ENCODE measurements at places on chromosomes 1 and 21.

DNA sequence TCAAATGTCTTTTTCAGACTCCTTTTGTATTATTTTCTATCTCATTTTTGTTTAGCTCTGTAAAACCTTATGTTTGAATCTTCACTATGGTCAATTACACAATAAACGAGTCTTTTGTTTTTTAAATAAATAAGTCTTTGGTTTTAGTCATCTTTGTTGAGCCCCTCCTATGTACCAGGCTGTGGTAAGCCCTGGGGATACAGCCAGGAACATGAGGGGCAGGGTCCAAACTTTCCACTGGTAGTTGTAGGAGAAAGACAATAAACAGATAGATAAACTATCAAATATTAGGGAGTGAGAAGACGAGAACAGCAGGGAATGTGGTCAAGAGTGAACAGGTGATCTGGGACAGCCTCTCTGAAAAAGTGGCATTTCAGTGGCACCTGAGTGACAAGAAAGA lies 186.6 kb downstream of the ZNF281 start:
- no peak for DNase-seq

DNA sequence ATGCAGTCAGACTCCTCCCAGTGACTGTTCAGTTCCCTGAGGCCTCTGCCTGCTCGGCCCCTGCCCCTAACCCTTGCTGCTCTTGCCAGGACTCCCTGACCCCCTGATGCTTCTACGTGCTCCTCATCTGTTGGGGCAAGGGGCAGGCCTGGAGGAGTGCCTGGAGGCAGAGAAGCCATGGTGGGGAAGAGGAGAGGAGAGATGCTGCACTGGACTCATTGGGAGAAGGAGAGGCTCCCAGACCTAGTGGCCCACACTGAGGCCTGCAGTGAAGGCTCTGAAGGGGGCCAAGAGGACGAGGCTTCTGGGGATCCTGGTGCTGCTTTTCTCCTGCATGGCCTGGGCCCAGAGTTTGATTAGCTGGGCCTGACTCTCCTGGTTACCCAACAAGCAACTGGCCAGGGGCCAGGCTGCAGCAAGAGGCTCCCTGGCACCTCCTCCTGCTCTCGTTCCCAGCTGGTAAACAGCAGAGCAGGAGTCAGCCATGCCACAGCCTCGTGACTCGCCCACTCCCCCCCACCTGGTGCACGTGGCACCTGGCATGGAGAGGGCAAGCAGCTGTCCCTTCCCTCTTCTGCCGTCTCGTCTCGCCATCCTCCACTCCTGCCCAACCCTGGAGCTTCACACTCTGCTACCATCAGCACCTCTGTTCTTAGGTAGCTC lies 847 bp upstream of the RORC start:
- DNase-seq: no peak

DNA sequence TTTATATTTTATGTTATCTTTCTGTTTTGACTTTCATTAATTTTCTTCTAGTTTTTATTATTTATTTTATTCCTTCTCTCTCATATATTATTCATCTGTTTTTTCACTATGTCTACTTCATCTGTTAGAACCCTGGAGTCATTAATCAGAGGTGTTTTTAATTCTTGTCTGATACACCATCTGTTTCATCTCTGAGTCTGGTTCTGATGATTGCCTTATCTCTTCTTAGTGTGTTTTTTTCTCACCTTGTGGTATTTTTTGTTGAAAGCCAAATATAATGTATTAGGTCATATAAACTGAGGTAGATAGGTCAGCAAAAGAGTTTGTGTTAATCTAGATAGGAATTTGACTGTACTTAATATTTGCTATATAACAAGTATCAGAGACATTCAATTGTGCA lies 1005.7 kb upstream of the NCAM2 start:
- no peak for DNase-seq

DNA sequence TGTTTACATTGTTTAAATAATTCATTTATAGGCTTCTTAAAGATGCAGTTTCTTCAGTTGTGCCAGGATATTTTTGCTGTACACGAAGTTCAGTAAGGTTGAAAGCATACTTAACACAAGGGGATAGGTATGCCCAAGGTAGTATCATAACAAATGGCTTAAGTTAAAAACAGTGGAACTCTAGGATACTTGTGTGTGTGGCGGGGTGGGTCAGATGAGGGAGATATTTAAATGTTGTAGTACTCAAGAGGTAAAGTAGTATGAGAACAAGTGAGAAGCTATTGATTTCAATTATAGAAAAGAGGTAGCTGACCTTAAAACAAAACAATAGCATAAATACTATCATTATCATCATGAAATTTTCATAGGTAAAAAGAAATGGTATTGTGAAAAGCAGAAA lies 6.2 kb downstream of the LRRC7 start:
- DNase-seq: no peak

DNA sequence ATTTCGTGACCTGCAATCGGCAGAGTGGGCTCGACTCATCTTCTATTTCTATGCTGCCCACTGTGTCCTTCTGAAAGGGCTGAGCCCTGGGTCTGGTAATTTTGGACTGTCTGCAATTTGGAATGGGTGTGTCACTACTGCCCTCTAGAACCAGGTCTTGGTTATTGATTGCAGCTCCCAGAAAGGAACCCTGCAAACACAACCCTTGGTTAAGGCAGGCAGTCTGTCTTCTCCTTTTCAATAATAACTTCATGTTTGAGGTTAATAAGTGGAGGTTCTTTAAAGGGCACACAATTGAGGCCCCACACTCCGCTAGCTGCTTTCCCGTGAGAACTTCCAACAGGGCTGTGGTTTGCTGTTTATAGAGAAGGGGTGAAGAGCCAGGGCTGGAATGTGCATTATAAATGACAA lies 79.9 kb upstream of the LYST start:
- DNase-seq: no peak

DNA sequence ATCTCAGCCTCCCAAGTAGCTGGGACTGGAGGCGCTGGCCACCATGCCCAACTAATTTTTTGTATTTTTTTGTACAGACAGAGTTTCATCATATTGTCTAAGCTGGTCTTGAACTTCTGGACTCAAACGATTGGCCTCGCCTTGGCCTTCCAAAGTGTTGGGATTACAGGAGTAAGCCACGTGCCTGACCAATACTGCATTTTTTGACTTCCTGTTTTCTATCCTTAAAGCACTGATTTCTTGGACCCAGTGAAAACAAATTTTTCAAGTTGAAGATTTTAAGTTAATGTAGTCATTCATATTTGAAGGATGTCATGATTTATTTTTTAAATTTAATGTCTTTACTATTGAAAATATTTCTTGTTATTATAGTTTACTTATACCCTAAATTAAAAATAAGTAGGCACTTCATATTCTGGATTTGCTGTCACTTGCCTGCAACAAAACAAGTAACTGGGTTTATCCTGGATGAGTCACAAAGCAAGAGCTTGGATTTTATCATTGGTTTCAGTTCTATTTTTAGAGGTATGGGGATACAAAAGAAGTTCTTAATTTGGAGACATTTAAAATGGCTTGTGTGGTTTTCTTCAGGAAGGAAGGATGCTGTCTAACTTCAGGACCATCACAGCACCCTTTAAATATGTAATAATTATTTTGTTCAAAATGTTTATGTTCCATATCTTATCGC lies 2.2 kb upstream of the VPS45 start:
- DNase-seq: no peak

DNA sequence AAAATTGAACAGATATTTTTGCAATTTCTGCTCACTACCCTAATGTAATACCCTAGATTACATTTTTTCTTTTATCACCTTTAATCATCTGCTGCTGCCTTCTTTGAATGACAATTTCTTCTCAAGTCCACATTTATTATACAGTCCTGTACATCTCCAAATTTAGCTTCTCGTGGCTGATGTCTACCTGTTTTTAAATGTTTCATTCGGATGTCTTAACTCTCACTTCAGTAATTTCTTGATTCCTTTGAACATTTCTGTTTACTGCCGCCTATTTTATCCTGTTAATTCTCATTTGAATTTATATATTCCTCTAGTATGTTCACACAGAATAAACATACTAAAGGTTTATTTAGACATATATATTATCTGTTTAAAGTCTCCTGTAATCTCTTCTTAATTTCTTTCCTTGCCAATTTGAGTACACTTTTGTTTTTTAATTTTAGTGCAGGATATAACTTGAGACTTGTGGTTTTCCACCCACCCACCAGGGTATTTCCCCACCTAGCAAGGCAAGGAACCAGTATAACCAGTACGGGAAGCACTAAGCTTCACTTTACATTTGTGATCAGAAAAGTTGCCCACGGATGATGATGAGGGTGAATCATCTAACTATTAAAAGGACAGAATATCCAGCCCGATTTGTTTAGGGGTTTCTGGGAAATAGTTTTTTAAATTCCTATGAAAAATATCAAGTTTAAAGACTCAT lies 12.7 kb downstream of the INSL5 start:
- DNase-seq: peak; percentile 10

GRCh38 chr1:85230305-85230977 lies 29.0 kb downstream of the C1orf52 start:
- DNase-seq: no peak

Data from activated T-cell treated with anti-CD3 and anti-CD28 coated beads for 1 hour (primary cell).